ENCODE measurements at places on chromosomes 6 and 20. TPM values are rescaled to one million over a fixed set of nuclear protein-coding genes. Genes with fewer than 3 reads are reported as not detected.
A peak's percentile ranks its signal among the peaks of the same experiment; 100 is the strongest.

HLA-DOB gene
- total RNA-seq, result 0.36 TPM

CALHM6 gene
- 0.83 TPM for total RNA-seq

TNFRSF6B gene
- 1.1 TPM for total RNA-seq

GRCh38 chr6:5730585-5731263 lies 276.0 kb downstream of the NRN1 start:
- DNase-seq, result peak; percentile 40

- DNase-seq, result no peak
Measured at GRCh38 chr6:166640342-166641043, 13.4 kb upstream of the RPS6KA2 start.

- DNase-seq, result no peak
Measured at GRCh38 chr6:145841668-145842067, 27.1 kb upstream of the FBXO30 start.

DNA sequence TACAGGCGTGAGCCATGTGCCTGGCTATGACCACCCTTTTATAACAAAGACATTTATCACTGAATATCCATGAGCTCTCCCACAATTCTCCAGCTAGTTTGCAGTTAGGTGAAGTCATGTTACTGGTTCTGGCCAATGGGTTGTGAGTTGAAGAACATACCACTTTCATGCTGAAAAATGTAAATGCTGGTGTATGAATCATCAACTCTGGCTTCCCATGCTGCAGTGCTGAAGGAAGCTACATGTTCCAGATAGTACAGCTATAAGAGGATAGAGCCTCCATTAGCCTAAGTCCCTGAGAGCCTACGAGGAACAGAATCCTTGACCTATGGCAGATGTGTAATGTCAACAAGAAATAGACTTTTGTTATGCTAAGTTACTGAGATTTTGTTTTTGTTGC lies 180.4 kb downstream of the BTBD9 start:
- DNase-seq, result peak; percentile 69

AIF1 gene
- total RNA-seq, result not detected

IL17F gene
- total RNA-seq, result not detected

- no peak for DNase-seq
Measured at GRCh38 chr6:35085359-35086281, 55.5 kb downstream of the TCP11 start.

MOG gene
- not detected for total RNA-seq

DNA sequence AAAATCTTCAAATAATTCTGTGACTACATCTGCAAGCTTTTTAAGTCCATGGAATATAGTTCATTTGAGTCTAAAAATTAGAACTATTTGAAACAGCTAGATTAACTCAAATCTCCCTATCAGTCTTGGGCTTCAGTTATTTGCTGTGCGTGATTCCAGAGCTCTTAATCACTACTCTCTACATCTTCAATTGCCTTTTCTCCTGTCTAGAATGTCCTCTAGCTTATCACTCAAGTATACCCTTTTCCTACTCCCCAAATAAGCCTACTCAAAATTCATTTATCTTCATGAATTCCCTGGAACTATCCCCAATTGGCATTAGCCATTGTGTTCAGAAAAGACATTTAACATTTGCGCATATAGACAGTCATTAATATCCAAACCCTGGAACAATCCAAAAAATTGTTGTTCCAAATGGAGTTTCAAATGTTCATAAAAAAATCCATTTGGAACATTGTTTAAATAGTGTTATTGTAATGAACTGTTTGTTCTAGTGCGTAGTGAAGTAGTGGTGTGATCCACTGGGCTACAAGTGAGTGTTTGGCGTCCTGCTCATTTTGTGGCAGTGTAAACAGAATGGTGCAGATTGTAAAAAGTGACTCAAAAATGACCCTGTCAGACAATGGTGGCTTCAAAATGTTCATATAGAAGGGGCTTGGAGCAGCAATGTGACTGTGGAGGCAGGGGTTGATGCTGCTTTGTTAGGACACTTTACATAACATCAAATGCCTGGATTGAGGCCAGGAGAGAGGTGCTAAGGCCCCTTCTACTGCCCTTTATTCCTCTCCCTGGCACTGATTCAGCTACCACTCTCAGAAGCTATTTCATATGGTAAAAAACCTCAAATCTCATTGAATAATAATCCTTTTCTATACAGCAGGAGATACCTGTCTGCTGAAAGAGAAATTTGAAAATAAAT lies 122.3 kb downstream of the KIF6 start:
- no peak for DNase-seq

DNA sequence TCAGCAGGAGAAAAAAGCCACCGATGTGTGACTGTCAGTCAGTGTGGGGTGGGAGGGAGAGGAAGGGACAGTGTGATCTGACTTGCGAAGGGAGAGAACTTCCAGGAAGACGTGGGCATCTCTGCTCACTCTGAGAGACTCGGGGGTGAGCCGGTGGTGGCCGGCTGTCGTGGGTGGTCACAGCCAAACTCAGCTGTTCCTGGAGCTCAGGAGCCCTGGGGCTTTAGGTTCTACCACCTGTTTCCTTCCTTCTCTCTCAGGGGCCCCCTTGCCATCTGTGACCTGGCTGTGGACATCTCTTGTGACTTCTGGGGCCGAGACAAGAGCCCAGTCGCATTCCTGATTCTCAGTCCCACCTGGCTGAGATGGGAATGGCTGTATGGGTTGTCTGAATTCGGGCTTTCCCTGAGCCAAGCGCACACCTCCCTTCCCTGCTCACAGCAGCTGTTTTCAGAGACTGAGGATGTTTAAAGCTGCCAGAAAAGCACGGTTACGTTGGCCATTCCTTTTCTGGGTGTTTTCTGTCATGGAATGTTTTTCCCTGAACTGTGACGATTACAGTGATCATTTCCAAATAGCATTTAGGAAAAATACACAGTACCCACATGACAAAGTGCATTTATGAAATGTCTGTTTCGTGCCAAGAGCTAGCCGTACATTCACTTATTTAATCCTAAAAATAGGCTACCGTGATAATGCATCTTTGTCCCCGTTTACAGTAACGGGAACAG lies 36.5 kb downstream of the SYNJ2 start:
- DNase-seq, result peak; percentile 90

- peak; percentile 96 for DNase-seq
Measured at GRCh38 chr20:8837396-8837795, 231.5 kb upstream of the PLCB4 start.

DOK5 gene
- total RNA-seq, result 4.2 TPM

DNA sequence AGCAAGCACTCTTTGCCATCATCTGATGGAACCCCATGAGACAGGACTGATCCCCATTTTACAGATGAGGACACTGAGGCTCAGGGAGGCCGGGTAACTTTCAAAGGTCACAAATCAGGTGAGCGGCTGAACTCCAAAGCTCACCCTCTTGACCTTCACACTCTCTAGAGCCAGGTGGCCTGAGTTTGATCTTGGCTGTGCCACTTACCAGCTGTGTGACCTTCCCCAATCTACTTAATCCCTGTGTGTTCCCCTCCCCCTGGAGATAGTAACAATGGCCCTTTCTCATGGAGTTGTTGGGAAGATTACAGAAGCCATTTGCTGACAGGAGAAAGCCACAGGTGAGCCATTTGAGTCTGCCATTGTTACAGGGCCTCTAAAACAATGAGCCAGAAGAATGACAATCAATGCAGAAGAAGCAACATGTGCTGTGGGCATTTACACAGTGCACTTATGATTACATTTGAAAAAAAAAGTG lies 34.5 kb downstream of the BMP7 start:
- DNase-seq, result no peak

GRCh38 chr6:13877051-13877450 lies 47.7 kb upstream of the RNF182 start:
- peak; percentile 71 for DNase-seq

All from IMR-90 (cell line).